ENCODE measurements at places on chromosomes 5 and 9.

- DNase-seq, result no peak
Observed at GRCh38 chr5:133753856-133754255, 141.5 kb upstream of the FSTL4 start.

- DNase-seq, result no peak
Observed at GRCh38 chr9:91760906-91761305, 189.1 kb downstream of the ROR2 start.

DNA sequence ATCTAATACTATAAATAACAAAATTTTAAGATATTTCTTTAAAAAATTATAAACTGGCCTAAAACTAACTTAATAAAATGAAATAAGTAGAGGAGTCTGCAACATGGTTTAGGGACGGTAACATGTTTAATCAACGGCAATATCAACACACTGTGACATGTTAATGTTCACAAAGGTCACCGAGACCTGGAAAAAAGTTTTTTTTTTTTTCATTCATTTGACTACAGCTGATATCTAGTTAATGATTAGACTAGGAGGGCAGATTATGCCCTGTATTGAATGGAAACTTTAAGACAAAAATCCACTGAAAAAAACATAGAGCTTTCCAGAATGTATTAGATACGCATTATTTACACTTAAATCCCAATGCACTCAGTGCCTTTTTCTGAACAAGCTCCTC, 67.0 kb upstream of the CDK5RAP2 start:
- no peak for DNase-seq

DNA sequence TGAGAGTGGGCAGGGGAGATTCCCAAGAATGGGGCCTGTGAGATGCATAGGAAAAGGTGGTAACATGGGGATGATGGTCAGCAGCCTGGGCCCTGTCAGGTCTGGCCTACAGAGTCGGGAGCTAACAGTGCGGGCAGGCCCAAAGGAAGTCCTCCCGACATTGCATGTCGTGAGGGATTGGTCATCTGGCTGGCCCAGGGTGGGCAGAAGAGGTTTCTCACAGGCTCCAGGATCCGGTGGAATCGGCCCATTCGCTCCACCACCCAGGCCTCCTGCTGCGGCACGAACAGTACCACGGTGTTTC, 514 bp downstream of the STOML2 start:
- DNase-seq, result no peak

GRCh38 chr9:137247135-137247915, 3.8 kb upstream of the STPG3 start:
- no peak for DNase-seq

DNA sequence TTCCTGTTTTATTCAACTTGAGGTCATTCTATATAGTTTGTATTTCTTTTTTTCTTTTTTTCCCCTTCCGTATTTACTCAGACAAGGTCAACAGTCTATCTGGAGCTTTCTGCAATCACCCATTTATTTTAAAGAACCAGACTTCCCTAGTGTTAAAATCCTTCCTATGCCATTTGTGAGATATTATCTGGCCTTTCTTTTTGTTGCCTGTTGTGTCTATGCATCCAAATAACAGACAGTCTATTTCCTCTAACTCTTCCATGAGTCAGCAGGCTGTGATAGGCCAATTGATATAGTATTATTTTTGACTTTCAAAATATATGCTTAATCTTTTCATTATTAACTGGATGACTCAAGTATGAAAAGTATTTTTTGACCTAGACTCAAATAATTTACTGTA, 291.2 kb upstream of the PTPRD start:
- DNase-seq, result no peak

GRCh38 chr9:137306850-137307254, 4.8 kb upstream of the NRARP start:
- no peak for DNase-seq

- no peak for DNase-seq
Observed at GRCh38 chr5:31469466-31469865, 62.4 kb downstream of the DROSHA start.

- no peak for DNase-seq
Observed at GRCh38 chr5:2048664-2049063, 165.9 kb upstream of the IRX4 start.

DNA sequence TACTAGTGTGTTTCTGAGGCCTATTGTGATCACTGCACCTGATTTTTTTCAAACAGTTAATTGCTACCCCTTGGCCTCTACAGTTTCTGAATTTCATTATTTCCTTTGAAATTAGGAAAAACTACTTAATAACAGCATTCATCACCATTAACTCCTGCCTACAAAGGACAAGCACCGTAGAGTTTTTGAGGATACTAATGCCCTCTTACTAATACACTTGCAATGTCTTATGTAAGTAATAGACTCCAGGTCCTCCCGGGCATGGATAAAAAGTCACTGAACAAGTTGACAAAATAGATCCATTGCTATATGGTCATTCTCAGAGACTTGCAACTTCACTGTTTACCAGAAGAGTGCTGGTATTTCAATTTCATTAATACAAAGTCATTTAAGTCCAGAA, 1172.5 kb downstream of the CDH12 start:
- no peak for DNase-seq

- peak; percentile 66 for DNase-seq
Observed at GRCh38 chr5:68252673-68253623, 37.4 kb downstream of the PIK3R1 start.

DNA sequence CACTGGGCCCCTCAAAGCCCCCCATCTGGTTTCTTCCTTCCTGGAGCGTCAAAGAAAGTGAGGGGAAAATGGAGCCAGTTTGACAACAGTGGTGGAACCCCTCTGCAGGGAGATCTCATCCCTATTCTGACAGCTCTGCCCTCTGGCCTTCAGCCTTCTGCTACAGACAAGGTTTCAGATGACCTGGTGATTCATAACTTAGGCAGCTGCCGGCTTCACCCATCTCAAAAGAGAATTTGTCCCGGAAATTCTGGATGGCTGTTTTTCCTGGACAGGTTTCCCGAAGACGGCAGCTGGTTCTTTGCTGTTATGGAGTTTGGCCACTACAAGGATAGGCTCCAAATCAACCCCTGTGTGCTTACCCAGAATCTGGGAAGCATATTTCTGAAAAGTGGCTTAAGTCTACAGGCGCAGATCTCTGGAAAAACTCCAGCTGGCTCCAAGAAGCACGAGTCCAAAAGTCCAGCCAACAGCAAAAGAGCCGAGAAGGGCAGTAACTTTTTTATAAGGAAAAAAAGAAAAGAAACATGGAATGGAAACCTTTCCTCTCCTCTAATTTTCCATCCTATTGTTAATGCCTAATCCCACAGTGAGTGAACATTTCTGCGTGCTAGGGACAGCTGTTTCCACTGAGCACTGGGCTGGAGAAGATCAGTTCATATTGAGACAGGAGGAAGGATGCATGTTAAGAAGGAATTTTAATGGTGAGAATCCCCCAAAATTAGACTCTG, 54.5 kb downstream of the ZNF366 start:
- peak; percentile 17 for DNase-seq

DNA sequence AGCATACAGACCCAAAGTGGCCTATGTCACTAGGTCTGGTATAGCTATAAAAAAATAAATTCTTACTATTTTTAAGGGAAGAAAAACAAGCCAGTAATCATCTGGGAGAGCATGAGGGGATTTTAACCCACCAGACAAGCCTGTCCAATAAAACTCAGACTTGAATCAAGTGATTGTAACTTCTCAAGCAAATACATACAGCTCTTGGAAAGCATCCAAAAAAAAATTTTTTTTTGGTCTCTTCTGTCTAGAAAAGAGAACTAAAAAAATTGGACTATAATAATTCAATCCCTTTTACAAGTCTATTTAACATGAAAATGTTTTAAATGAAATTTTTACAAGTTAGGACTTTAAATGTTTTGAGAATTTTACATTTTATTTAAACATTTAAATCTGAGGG, 61.7 kb downstream of the FBXL17 start:
- no peak for DNase-seq

GRCh38 chr9:99807276-99807852, 14.3 kb upstream of the NR4A3 start:
- peak; percentile 61 for DNase-seq

- DNase-seq, result no peak
Observed at GRCh38 chr9:104775976-104776375, 12.0 kb downstream of the NIPSNAP3B start.

DNA sequence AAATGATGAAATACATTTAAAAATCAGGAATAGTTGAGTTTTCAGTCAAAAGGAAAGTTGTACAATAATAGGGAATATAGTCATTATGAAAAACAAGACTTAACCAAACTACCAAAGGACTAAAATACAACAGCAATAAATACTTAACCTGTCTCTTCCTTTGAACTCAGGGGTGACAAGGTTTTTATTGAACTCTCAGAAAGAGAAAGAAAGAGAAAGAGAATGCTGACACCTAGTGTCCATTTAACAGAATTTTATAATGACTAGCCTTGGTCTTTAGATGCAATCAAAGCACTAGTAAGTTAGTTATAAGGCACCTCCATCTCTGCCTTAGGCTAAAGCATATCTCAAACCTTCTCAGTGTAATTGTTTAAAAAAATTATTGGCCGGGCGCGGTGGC, 47.5 kb downstream of the UIMC1 start:
- DNase-seq, result peak; percentile 28

GRCh38 chr9:123406691-123407216, 50.8 kb downstream of the CRB2 start:
- no peak for DNase-seq

- no peak for DNase-seq
Observed at GRCh38 chr5:56941981-56942380, 9.9 kb downstream of the MIER3 start.

DNA sequence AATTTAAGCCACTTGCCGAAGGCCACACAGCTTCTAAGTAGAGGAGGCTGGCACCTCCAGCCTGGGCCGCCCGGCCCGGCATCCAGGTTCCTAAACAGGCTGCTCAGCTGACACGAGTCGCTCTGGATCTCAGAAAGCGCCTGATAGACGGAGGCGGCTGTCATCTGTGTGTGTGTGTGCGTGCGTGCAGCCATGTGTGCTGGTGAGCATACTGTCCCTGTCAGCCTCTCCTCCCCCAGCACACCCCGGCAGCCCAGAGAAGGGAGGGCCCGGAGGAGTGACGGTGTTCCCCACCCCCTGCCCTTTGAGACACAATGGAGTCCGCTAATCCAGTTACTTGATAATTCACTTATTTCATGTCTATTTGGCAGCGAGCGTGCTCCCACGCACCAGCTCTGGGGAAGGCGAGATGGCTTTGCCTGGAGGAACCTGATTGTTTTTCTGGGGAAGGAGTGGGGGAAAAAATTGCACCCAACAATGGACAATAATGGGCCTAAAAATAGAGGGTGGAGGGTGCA, 20.0 kb downstream of the NTNG2 start:
- peak; percentile 48 for DNase-seq

DNA sequence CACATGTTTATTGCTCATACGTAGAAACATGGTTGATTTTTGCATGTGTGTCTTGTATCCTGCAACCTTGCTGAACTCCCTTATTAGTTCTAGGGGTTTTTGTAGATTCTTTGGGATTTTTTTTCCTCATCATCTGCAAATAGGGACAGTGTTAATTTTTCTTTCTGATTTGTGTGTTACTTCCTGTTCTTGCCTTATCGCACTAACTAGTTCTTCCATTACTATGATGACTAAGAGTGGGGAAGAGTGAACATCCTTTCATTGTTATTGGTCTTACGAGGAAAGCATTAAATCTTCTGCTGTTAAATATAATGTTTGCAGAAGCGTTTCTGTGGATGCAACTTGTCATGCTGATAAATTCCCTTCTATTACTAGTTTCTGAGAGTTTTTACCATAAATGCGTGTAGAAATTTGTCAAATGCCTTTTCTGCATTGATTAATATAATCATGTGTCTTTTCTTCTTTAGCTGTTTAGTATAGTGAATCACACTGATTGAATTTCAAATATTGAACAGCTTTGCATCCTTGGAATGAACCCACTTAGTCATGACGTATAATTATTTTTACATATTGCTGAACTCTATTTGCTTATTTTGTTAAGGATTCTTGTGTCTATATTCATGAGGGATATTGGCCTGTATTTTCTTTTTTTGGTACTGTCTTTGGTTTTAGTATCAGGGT, 32.1 kb upstream of the RNF130 start:
- DNase-seq, result no peak

DNA sequence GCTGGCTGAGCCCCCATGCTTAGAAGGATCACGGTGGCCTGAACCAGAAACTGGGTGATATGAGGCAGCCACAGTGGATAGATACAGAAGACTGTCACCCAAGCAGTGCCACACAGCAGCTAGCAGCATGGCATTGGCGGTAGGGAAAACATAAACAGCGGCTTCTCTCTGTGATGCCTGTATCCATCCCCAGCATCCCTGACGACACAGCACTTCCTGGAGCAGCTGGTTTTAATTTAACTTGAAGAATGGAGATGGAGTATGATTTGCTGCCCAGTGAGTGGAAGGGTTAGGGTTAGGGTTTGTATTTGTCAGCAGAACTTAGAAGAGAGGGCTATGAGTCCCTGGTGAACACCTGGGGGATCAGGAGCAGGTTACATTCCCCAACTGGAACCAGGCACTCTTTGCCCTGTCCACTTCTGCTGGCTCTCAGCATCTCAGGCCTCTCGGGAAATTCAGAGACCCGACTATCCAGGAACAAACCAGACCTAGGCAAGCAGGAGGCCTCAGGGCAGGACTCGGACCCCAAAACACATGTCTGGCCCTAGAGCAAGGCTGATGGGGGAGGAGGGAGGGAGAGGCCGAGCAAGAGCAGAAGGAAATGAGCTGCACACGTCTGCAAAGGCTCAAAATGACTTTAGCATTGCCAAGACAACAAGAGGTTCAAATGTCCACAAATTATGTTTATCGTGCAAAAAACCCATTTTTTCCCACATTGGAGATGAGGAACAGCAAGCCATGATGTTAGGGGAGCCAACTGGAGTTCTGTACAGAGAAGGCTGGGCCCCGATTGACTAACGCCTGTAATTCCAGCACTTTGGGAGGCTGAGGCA, 6.5 kb upstream of the GGTA1 start:
- DNase-seq, result no peak

DNA sequence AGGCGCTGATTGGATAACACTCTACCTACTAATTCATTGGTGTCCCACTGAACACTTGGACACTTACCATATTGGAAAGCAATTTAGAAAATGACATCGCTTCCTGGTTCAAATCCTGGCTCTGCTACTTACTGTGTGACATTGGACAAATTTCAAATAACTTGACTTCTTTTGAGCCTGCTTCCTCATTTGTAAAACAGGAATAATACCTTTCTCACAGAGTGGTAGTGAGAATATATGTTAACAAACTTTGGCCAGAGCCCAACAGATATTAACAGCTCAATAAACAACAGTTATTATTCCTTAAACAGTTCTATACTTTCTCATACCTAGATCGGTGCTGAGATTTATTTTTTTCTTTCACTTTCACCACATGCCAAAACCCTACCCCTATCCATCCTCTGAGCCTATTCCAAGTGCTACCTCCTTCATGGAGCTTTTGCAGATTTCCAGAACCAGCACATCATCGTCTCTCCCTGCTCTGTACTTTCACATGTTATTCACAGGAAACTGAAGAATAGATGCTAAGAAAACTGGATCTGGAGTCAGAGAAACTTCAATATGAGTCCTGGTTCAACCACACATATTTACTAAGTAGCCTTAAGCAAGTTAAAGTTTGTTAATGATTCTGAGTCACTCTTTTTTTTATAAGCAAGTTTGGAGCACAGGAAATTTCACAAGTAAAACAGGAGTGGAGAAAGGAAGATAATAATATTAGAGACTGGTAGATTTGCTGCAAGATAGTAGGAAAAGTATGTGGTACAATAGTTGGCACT, 92.3 kb downstream of the STRBP start:
- no peak for DNase-seq

GRCh38 chr5:84550222-84550621, 165.5 kb upstream of the EDIL3 start:
- no peak for DNase-seq

- DNase-seq, result no peak
Observed at GRCh38 chr5:10853154-10853553, 92.1 kb upstream of the DAP start.

GRCh38 chr9:130480673-130481072, 35.9 kb downstream of the ASS1 start:
- DNase-seq, result no peak

Measured in kidney glomerular epithelial cell (primary cell).